ENCODE measurements at places on chromosomes 6 and 20.

GRCh38 chr6:107418118-107418517, 41.2 kb downstream of the PDSS2 start:
- DNase-seq: no peak

DNA sequence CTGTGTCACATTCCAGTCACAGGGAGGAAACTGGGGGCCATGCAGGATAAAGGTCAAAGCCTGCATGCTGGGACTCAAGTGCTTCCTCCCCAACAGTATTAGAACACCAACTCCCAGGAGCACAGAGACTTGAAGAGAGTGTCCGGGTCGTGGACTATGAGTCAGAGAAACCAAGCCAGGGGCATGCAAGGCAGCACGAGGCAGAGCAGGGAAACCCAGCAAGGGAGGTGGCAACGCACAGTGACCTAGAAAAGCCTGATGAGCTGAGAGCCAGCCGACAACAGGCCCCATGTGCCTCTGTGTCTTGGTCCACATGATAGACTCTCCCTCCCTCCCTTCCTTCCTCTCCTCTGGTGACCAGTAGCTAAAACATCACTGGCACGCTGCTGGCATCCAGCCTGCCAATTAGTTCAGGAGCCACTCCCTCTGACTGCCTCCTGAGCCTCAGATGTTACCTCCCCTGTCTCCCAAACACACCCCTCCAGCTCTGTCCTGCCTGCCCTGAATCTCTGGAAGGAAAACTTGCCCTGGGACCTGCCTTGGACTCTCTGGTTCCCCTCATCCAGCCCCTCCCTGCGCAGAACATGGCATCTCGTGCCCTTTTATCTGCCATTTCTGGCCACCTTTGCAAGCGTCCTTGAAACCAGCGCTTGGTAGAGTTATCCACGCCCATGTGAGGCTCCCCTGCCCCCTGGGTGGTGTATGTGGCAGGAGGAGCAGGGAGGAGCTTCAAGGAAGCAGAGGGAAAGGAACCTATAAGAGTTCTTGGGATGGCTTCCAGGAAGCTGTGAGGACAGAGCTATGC, 16.2 kb upstream of the RNF39 start:
- no peak for DNase-seq

- DNase-seq: no peak
Measured at GRCh38 chr6:43009124-43009523, 4.6 kb downstream of the MEA1 start.

DNA sequence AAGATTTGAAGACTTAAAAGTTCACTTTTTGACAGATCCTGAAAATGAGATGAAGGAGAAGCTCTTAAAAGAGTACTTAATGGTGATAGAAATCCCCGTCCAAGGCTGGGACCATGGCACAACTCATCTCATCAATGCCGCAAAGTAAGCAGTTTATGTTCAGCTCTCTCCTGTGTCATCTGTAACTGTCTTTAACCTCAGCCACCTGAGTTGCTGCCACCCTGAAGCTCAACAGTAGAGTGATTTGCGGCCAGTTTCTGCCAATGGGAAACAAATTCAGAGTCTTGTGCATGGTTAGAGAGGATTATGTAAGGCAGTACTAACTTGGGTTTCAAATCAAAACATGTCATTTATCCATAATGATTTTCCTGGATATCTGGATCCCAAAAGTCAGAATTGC, 10.1 kb downstream of the TNFAIP3 start:
- no peak for DNase-seq

GRCh38 chr6:33841070-33841469, 37.3 kb upstream of the MLN start:
- no peak for DNase-seq

GRCh38 chr20:60139663-60140446, 181.6 kb downstream of the CDH26 start:
- DNase-seq: no peak

- DNase-seq: peak; percentile 7
Measured at GRCh38 chr20:57748601-57749130, 38.9 kb upstream of the PMEPA1 start.

DNA sequence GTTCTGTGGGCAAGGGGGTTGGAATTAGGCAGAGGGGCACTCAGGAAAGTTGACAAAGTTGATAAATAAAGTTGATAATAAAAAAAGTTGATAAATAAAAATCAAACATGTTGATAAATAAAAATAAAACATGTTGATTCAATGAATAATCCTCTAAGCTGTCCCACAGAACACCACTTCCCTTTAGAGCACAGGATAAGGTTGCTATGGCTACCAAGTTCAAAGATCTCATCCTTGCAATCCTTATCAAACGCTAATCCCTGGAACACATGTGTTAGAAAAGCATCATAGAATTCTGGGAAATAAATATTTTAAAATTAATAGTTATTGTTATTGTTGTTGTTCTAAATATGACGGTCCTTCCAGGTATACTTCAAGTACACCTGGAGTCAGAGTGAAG, 33.9 kb downstream of the MBOAT1 start:
- DNase-seq: no peak

DNA sequence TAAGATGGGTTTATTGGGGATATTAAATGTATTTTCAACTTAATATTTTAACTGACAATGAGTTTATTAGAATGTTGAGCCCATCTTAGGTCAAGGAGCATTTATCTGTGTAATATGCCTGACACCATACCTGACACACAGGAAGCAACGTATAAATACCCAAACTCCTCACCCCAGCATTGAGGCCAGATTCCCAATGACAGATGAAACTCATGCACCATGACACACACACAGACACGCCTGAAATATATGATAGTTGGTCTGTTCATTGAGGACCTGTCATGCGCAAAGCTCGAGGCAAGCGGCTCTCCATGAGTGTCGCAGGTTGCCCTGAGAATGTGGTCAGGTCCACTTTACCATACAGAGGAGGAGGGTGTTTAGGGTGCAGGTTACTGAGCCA, 64.1 kb downstream of the GFOD1 start:
- DNase-seq: no peak

DNA sequence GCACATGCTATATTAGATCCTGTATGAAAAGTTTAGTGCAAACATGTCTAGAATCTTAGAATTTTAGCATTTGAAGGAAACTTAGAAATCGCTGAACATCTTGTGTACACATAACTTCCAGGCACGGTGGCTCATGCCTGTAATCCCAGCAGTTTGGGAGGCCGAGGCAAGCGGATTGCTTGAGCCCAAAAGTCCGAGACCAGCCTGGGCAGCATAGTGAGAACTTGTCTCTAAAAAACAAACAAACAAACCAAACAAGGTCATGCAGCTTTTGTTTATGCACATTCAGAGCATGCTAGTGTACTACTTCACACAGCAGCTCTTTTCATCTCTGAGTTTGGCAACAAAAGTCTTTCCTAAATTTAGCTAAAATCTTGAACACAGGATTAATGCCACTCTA, 32.2 kb downstream of the CLVS2 start:
- DNase-seq: no peak

GRCh38 chr6:148650941-148651505, 95.8 kb upstream of the UST start:
- DNase-seq: no peak

DNA sequence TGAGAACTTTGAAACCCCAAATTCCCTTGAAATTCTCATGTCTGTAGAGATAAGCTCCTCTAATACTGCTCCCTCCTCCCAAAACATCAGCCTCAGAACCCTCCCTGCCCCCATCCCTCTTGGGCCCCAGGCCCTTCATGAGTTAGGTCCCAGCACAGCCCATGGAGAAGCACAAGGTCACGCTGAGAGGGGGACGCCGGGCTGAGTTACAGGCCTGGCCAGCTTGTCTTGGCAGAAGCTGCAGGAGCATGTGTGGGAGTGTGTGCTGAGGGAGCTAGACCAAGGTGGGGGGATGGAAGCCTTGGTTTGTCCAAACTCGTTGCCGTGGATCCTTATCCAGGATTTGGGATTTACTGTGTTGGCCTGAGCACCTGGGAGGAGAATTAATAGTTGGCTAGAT, 8.5 kb upstream of the PTCRA start:
- DNase-seq: no peak

- DNase-seq: no peak
Measured at GRCh38 chr20:38498909-38499308, 26.3 kb downstream of the RALGAPB start.

DNA sequence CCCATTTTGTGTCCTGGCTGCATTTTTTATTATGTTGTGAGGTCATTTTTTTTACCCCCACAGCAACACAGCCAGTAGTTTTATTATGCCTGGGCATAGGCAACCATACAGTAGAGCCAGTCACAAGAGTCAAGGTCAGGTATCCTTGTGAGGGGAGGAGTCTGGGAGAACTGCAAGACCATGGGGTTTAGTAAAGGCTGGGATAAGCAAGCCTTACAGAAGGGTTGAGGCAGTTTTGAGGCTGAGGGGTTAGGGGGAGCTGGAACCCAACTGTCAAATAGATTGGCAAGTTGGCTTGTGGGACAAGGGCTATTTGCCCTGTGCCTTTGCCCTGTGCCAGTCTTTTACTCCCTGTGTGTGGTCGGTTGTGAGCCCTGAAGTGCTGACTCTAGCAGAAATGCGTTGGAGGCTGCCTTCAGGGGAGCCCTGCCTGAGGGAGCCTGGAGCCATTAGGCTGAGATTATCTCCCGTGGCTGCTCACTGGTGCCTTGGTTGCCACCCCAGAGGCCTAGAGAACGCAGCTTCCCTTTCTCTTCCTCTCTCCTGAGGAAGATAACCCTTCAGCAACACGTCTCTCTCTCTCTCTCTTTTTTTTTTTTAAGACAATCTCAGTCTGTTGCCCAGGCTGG, 31.1 kb downstream of the RALY start:
- no peak for DNase-seq

Measured in activated naive CD4-positive, alpha-beta T cell (primary cell).